ENCODE measurements at places on chromosomes 4 and X.

GRCh38 chrX:29488919-29489318, 726.4 kb upstream of the MAGEB2 start:
- DNase-seq = no peak

DNA sequence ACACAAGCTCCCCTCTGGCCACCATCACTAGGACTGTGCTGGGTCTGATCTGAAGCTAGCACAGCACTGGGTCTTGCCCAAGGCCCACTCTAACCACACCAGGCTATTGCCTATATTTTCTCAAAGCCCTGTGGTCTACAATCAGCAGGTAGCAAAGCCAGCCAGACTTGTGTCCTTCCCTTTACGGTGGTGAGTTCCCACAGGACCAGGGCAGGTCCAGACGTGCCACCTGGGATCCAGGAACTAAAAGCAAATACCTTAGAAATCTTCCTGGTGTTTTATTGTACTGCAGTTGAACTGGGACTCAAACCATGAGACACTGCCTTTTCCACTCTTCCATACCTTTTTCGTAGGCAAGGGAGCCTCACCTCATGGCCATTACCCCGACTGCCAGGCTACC, 9.0 kb upstream of the MAGEC2 start:
- DNase-seq = no peak

- DNase-seq = no peak
Observed at GRCh38 chrX:150857453-150857852, 41.0 kb downstream of the CD99L2 start.

GRCh38 chr4:165517216-165517615, 138.4 kb downstream of the CPE start:
- no peak for DNase-seq

GRCh38 chrX:13131396-13132137, 87.1 kb upstream of the FAM9C start:
- no peak for DNase-seq

DNA sequence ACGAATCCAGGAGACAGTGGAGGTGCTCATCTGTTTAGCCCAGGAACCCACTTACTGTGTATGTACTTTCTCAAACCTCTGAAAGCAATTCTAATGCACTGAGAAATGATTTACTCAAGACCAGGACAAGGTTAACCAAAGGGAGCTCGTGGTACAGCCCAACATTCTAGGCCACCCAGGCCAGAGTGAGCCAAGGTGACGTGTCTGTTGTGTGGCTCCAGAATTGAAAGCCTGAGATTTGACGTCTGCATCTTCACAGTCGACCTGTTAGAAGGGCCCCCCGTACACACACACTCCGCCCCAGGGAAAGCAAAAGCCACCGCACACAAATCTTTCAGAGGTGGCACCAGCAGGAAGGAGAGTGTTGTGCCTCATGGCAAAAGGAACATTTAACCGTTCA, 2.3 kb downstream of the MAP3K15 start:
- DNase-seq = no peak

Data from iPS DF 6.9 (cell line).